Stimulated activated CD8-positive, alpha-beta memory T cell treated with anti-CD3 and anti-CD28 coated beads, Interleukin-4, amount 100 ng/mL, for 1 hour (primary cell): ENCODE measurements at places on chromosomes 6 and 20.
A peak's percentile ranks its signal among the peaks of the same experiment; 100 is the strongest.

GRCh38 chr6:134676307-134677281 is 273.3 kb downstream of the ALDH8A1 start:
- no peak for DNase-seq

DNA sequence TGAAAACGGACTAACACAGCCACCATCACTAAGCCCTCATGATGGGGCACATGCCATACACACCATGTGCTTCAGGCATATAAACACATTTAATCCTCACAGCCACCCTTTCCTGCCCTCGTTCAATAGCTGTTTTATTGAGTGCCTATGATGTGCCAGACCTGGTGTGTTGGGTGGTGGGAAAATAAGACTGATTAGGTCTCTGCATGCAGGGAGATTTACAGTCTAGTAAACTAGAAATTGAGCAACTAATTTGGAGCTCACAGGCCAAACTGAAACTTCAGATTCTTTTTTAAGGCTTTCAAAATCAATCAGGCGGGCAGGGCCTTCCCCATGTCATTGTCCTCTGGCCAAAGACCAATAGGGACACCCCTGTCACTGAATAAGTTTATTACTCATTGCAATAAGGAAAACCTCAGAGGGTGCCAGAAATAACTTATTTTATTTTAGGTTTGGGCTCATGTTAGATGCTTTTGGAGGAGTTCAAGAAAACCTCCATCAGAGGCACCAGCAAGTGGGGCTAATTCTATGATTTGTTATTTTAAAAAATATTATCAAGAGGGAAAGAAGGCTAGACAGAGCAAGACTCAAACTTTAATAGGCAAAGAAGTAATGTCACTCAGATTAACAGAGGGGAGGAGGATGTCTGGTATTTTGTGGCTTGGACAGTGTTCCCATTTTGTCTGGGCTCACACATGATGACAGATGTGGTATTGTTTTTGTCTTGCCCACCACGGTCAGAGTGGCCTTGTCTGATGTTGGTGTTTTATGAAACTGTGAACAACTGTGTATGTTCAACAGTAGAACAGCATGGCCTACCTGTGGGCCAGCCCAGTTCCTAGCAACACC is 12.0 kb downstream of the ZFP64 start:
- DNase-seq = no peak

DNA sequence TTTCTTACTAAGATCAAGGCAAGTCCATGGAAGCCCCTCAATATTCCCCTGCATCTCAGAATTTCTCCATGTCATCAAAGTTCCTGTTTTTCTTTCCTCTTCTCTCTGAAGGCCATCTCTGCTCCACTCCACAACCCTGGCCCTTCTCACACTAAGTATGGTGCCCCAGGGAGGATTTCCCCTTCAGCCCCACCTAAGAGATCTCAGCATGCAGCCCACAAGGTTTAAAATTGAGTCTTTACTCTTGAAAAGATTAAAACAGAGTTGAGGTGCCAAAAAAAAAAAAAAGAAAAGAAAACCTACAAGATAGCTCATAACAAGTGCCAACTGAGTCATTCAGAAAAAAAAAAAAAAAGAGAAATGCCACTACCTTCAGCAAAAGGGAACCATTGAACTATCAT is 36.5 kb upstream of the TNFAIP3 start:
- no peak for DNase-seq

- no peak for DNase-seq
Measured at GRCh38 chr6:135851442-135852271, at the start of gene PDE7B. Gene PDE7B (plus strand): TSS chr6:135851701.

- DNase-seq = no peak
Measured at GRCh38 chr6:72559067-72559466, 62.8 kb upstream of the KCNQ5 start.

GRCh38 chr6:1179571-1180459 is 132.1 kb upstream of the FOXQ1 start:
- DNase-seq = no peak

DNA sequence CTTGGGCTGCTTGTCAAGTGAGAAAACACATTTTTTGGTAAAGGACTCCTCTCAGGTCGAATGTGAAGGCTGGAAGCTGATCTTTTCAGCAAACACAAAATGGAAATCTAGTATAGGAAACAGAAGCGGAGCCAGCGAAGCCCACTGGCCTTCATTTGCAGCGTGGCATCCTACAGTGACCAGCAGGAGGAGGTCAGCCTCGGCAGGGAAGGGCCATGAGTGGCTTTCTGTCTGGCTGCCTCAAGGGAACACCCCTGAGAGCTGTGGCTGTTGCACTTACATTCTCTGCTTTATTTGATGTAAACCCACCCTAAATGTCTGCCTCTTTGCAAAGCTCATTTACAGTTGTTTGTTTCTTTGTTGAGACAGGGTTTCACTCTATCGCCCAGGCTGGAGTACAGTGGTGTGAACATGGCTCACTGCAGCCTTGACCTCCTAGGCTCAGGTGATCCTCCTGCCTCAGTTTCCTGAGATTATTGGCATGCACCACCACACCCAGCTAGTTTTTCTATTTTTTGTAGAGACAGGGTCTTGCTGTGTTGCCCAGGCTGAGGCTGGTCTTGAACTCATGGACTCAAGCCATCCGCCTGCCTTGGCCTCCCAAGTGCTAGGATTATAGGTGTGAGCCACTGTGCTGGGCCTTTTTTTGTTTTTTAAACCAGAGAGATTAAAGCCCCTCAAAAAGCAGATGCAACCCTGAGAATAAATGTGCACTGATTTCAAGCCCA is 322.0 kb upstream of the SOX4 start:
- DNase-seq = no peak

GRCh38 chr6:31727034-31727716 is 1.9 kb downstream of the DDAH2 start:
- no peak for DNase-seq

GRCh38 chr6:18600255-18600654 is 213.1 kb downstream of the RNF144B start:
- DNase-seq = no peak

- DNase-seq = no peak
Measured at GRCh38 chr6:79631693-79632172, 604 bp downstream of the SH3BGRL2 start.

GRCh38 chr6:137811916-137812553 is 55.0 kb upstream of the TNFAIP3 start:
- DNase-seq = no peak

- DNase-seq = no peak
Measured at GRCh38 chr20:18506744-18507143, 996 bp upstream of the SEC23B start.

- no peak for DNase-seq
Measured at GRCh38 chr20:43994486-43995100, 79.9 kb downstream of the TOX2 start.

- DNase-seq = no peak
Measured at GRCh38 chr6:53390010-53390409, 41.3 kb upstream of the ELOVL5 start.

DNA sequence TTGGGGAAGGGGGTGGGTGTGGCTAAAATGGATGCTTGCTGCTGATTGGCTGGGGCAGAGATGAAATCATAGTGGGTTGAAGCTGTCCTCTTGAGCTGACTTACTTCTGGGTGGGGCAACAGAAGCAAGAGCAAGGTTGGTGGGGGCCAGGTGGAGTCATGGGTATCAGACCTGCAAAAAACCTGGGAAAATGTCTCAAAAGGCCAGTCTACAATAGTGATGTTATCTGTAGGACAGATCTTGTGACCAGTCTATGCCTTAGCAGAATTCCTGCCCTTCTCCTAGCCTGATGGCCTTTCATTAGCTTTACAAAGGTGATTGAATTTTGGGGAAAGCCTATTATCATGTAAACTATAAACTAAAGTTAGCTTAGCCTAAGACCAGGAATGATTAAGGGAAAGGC is 945.7 kb downstream of the KIF16B start:
- no peak for DNase-seq

GRCh38 chr6:3239110-3239830 is 11.8 kb upstream of the TUBB2B start:
- no peak for DNase-seq

DNA sequence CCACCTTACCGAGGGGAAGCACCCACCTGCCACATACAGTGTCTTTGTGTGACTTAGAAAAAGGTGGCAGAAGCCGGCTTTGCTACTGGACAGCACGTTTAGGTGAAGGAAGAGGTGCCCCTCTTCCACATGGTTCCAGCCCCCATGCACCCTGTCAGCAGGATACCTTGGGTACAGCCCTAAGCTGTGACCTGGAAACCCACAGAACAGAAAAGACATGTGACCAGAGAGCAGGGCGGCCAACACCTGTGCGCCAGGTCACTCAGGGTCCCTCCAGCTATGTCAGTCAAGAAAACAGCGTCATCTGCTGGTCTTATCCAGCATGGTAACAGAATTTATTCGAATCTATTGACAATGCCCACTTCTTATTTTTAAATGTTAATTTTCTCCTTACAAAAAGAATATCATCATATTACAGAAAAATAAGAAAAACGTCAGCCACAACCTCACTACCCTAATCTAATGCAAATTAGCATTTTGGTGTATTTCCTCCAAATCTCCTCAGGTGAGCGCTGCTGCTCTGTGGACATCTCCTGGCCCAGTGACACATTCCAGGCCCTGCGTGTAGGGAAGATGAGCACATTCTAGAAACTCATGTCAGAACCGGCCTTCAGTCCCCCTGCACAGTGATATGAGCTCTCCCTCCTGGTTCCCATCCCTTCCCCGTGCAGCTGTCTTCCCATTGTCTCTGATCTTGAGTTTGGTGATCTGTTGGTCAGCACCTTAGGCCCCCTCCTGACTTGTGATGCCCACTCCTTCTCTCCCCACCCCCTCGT is 37.2 kb downstream of the GTF2H5 start:
- DNase-seq = no peak

DNA sequence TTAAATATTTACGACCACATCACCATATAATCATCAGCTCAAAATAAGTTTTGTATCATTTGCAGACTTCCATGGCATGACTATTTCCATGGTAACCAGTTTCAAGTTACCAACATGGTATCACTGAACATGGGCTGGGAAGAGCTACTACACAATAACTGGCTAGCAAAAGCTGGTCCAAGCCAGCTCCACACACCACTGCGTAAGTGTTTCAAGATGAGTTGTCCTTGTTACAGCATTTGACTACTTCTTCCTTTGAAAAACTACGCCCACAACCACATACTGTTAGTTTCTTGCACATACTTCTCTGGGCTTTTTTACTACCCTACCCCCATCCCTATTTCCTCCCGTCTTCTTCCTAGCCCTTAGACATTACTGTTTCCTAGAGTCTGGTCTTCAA is 8.5 kb downstream of the CD164 start:
- no peak for DNase-seq

DNA sequence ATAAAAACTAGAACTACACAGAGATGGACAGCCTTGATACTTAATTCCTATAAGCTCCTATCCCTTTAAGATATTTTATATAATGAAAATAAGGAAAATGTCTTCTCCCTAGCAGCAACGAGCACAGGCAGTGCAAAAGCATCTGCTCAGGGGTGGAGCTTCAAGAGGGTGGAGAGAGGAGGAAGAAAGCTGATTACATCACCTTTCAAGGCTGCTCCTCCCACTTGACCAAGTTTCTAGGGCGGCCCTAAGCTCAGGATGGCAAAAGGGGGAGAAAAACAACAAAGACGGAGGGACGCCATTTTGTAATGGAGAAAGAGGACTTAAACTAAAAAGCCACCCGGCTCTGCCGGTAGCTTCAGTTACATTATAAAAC is 2.2 kb downstream of the PPP1R10 start:
- DNase-seq = peak; percentile 51

DNA sequence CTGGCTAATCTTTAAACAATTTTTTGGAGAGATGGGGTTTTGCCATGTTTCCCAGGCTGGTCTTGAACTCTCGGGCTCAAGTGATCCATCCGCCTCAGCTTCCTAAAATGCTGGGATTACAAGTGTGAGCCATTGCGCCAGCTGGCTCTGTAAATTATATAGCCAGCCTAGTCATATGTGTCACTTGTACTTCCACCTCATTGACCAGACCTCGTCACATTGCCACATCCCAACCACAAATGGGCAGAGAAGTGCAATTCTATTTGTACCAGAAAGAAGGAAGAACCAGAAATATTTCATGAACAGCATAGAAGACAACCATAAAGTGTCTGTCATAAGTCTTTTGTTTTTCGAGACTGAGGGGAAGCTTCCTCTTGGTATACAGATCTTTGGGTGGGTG is 304.9 kb upstream of the RNF24 start:
- DNase-seq = no peak

DNA sequence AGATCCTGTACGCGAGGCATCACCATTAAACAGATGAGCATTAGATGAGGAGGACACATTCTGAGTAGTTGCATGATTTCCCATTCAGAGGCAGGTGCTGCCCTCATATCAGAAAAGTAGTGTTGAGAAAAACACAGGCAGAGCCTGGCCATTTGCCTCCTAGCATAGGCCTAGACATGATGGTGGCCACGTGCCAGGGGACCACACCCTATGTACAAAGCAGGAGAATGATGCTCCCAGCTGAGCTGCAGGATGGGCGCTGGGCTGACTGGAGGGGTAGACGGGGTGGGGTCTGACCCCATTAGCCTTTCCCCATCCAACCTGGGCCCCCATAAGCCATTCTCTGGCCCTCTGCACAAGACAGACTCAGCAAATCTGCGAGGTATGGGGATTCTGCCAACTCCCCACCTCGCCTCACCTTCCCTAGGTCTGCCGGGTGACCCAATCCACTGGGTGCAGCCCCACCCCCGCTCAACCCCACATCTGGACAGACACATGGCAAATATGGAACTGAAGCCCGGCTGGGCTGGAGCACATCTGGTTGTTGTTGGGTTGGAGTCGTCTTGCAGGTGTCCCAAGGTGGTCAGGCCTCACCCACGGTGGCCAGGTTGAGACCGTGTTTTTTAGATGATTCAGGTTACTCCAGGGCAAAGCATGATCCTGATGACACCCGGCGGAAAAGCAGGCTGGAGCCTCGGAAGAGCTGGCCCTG is 13.9 kb downstream of the PI16 start:
- DNase-seq = no peak

DNA sequence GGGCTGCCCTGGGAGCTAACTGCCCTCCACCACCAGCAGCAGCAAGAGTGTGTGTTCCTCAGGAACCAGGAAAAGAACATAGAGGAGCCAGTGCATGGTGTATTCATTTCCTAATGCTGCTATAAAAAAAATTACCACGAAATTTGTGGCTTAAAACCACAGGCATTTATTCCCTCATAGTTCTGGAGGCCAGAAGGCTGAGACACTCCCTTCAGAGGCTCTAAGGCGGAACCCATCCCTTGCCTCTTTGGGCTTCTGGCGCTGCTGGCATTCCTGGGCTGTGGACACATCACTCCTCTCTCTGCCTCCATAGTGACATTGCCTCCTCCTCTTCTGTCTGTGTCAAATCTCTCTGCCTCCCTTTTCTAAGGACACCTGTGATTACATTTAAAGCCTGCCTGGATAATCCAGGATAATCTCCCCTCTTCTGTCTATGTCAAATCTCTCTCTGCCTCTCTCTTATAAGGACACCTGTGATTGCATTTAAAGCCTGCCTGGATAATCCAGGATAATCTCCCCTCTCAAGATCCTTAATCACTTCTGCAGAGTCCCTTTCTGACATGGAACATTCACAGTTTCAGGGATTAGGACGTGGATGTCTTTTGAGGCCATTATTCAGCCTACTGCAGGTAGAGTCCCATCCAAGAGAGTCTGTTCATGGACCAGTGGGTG is 54.7 kb downstream of the NDUFAF5 start:
- no peak for DNase-seq
